Stimulated activated CD8-positive, alpha-beta memory T cell treated with anti-CD3 and anti-CD28 coated beads, Interleukin-15, amount 100 ng/mL, for 1 hour (primary cell): ENCODE measurements at places on chromosomes 11 and 22.

DNA sequence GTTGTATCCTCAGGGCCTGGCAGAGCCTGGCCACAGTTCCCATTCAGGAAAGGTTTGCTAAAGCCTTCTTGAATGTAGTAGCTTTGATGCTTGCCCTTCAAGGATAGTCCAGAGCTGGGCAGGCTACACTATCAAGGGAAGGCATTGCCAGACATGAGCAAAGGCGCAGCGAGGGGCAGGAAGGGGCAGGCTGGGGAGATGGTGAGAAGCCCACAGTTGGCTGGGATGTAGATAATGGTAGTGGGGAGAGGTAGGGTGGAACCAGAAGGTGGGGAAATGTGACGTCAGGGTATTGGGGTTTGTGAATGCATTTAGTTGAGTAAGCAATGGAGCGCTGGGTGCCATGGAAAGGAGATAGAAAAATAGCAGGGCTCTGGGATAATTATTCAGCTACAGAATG is 28.6 kb downstream of the LRRC32 start:
- no peak for DNase-seq

DNA sequence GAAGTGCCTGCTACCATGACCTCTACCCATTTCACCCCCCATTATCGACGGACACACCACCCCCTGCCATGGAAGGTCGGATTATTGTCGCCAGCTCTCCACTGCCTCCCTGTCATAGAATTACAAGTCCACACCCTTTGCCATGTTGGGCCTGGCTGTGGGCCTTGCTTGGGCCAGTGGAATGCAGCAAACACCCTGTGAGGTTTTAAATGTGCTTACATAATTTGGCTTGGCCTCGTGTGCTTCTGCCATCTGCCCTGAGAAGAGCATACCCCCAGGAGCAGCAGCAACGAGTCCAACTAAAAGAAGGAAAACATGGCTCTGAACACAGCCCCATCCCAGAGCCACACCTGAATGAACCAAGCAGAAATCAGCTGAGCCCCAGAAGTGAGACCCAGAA is 94.1 kb upstream of the PRDM11 start:
- DNase-seq, result no peak

DNA sequence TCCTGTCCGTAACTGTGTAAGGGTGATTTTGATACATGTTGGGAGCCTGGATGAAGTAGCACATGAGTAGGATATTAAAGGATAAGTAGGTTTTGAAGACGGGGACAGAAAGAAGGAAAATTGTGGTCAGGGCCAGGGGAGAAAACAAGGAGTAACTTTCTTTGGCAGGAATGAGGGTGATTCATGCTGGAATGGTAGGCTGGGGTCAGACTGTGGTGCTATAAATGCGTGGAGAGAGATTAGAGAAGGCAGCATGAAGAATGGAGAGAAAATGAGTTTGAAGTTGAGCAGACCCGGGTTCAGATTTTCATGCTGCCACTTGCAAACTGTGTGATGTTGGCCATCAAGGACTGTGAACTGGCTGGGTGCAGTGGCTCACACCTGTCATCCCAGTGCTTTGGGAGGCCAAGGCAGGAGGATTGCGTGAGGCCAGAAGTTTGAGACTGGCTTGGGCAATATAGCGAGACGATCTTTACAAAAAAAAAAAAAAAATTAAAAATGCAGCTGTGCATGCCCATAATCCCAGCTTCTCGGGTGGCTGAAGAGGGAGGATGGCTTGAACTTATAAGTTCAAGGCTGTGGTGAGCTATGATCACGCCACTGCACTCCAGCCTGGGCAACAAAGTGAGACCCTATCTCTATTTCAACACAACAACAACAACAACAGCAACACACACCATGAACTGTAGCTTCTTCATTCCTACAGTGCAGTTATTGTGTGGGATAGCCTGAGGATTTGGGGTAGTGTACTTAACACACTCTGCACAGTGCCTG is 22.3 kb downstream of the ZBTB16 start:
- no peak for DNase-seq

DNA sequence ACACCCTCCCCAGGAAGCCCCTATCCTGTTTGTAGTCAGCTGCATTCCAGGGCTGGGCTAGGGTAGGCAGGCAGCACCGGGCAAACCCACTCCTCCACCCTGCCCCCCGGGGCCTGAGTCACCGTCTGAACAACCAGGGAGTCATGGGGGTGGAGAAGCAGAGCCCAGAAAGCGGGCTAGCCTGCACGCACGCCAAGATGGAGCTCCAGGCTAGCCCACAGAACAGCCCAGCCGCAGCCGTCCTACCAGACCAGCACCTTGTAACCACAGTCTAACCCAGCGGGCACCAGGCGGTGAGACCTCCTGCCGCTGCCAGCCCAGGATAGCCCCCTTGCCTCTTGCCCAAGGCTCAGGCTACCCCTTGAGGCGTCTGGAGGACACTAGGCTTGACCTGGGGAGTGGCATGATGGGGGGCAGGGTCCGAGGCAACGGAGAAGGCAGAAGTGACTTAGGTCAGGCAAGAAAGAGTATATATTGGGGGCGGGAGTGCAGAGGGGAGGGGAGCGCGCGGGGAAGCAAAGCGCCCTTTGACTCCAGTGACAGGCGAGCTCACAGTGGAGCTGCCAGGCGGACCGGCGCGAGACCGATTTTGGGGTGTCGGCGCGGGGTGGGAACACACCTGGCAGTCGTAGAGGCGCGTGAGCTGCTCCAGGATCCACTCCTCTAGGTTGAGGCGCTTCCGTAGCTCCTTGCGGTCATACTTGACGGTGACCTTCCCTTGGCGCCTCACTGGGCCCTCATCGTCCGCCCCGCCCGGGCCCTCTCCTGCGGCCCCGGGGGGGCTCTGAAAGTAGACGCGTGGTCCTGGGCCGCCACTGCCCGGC is 734 bp downstream of the PPP1R14B start:
- peak; percentile 44 for DNase-seq

DNA sequence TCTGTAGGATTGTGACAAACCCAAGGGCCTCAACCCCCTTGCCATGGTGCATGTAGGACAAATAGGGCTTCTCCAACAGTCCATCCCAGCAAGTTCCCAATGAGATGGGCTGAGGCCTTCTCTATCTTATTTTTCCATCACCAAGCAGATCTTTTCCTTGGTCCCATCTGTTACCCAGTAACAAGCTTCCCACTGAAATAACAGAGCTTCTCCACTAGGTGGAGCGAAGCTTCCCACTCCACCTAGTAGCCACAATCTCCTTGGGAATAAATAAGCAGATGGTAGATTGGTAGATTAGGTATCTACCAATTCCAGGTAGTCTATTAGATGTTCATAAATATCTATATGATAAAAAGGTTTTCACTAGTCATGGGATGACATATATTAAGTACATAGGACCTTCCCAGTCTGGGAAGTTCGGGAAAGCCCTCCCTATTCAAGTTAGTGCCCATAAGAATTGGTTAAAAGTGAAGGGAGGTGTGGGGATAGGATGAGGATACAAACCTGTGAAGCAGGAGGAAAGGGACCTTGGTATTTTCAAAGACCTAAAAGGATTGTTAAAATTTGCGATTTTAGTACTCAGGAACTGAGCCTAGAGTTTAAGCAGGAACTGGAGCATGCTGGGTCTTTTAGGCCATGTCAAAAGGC is 5.9 kb upstream of the OR52L1 start:
- DNase-seq, result no peak

DNA sequence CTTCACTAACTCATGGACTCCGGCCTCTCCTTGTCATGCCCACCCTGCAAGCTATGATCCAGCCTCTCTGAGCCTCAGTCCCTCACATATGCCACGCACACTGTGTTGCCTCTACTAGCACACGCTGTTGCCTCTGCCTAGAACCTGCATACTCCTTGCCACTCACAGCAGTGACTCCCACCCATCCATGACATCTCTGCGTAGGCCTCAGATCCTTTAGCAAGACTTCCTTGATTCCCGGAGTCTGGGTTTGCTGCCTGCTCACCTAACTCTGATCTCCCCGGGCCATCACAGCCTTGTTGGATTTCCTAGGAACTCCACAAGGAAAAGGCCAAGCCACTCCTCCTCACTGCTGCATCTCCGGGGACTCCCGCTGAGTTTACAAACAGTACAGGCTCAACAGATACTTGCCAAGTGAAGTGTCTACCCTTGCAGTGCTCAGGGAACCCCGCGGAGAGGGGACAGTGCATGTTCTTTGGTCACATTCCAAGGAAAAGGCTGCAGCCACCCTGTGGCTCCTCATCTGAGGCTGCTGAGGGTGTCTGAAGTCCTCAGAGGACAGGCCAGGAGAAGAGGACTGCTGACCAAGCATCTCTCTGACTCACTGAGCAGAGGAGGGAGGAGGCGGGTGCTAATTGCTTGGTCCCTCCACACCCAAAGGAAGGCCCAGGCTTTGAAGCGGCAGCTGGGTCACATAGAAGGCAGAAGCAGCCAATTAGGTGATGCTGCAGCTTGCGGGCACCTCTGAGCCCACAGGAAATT is 42.4 kb upstream of the NAV2 start:
- no peak for DNase-seq

GRCh38 chr22:29219881-29220670 is 14.4 kb downstream of the EMID1 start:
- DNase-seq, result no peak

DNA sequence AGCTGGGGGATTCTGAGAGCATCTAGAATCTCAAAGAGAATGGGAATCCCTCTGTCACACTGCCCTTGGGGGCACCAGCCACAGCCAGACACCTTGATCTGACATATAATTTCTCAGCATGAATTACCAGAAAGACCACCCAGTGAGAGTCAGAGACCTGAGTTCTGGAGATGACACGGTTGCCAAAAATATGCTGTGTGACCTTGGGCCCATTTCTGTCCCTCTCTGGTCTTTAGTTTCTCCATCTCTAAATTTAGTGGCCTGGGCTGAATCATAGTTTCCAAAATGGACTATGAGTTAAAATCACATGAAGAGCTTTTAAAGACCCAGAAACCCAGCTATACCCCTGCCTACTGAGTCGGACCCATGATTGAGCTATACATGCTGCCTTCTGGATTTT is 15.9 kb downstream of the SEZ6L start:
- no peak for DNase-seq

- no peak for DNase-seq
Observed at GRCh38 chr22:38736257-38736570, 19.6 kb downstream of the SUN2 start.

GRCh38 chr11:66878474-66878873 is 21.6 kb downstream of the LRFN4 start:
- no peak for DNase-seq

- DNase-seq, result no peak
Observed at GRCh38 chr11:57476757-57477506, 16.6 kb downstream of the RTN4RL2 start.

DNA sequence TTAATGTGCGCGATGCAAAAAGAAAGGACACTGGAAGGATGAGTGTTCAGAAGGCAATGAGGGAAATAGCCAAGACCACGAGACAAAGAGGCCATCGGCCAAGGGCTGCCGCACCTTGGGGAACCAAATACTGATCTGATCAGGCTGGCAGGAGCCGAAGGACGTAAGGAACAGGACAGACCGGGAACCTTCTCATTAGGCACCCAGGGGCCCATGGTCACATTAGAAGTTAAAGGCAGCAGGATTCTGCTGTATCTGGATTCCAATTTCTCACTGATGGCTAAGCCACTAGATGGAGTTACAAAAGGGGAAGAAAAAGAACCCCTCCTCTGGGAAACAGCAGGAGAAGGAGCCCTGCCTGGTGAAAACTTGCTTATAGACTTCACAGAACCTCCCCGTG is 28.8 kb upstream of the CPT1A start:
- DNase-seq, result no peak

GRCh38 chr11:60942219-60942618 is 9.8 kb downstream of the SLC15A3 start:
- DNase-seq, result no peak
